Fibroblast of villous mesenchyme (primary cell): ENCODE measurements at places on chromosomes 7 and 10. TPM values are rescaled to one million over a fixed set of nuclear protein-coding genes. Genes with fewer than 3 reads are reported as not detected.

The PIP gene
- not detected in 2 replicates for total RNA-seq

The NAT16 gene
- not detected in 2 replicates for total RNA-seq

The LIPK gene
- not detected in 2 replicates for total RNA-seq

The EGR2 gene
- 1.7 and 1.9 TPM in 2 replicates for total RNA-seq

The STEAP4 gene
- under 0.01 TPM in 2 replicates for total RNA-seq

The CALML5 gene
- total RNA-seq, result not detected in 2 replicates

The BMI1 gene
- total RNA-seq, result 43.2 and 49.0 TPM in 2 replicates

The C10orf88 gene
- total RNA-seq, result 9.7 and 9.9 TPM in 2 replicates
